ENCODE measurements at places on chromosomes 4 and X.
A peak's percentile ranks its signal among the peaks of the same experiment; 100 is the strongest.

DNA sequence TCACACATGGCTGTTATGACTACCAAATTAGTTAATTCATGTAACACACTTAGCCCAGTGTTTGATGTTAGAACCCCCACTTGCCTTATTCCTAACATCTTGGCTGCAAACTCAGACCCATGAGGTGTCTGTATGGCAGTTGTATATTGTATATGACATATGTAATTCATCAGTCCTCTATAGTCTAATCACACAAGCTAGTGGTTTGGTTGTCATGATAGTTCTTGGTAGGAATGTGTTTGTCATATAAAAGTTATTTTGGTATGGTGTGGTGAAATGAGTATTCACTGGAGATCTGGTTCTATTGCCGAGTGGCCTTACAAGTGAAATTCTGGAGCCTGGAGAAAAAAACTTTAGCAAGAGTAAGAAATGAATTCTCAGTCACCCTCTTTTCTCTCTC is 149.2 kb downstream of the AWAT2 start:
- no peak for DNase-seq

DNA sequence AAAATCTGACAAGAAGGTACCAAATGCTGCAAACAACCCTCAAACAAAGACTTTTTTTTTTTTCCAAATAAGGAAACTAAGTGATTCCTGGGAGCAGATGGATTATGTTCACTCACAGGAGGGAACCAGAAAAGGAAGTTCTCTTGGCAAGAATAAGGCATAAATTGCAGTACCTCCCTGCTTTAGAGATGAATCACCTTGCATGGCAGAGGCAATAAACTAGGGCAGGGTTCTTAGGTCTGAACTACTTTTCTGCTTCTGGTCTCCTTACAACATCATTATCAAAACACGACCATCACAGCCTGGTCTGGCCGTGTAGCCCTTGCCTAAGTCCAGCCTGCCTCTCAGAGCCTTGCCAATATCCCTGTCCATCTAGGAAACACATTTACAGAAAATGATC is 6.3 kb downstream of the TMEM31 start:
- no peak for DNase-seq

DNA sequence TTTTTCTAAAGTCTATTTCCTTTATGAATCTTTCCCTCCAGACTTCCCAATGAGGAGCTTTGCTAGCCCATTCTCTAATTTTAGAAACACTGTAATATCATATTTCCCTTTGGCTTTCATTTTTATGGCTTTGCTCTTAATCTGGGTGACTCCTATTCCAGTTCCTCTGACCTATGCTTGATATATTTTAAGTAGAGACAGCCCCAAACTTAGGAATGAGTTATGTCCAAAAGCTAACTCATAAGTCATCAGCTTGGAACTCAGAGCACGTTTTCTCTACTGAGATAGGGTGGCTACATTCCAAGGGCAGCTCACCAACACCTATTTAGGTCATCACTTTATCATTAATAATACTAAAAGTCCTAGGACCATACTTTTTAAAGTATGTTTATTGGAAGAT is 77.8 kb downstream of the OR13H1 start:
- no peak for DNase-seq

DNA sequence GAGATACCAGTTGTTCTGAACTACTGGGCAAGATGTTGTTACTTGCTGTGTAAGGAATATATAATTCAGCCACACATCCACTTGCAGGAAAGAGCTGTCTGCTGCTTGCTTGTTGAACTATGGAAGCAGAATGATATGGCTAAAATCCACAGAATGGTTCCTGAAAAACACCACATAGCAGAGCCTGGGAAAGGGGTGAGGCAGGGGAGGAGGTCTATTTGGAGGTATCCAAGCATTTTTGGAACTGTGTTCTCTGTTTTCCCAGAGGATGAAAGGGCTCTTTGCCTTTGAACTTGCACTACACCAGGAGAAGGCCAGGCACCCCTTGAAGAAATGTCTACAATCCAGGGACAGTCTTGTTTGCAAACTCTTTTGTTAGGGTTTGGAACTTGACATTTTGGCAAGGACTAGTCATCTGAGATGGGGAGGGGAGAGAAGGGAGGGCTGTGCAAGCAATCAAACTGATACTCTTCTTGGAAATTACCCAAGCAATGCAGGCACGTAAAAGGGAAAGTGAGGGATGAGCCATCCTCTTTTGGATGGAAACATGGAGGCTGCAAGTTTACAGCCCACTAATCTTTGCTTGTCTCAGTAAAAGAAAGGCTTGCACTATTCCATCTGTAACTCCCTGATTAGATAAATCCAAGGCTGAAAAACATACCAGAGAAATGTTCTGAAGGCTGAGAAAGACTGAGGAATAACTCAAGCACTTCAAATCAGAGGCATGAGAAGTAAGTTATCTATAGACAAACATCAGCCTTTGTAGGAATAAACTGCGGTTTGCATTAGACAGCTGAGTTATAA is 141.0 kb downstream of the TSPAN5 start:
- DNase-seq, result peak; percentile 58

DNA sequence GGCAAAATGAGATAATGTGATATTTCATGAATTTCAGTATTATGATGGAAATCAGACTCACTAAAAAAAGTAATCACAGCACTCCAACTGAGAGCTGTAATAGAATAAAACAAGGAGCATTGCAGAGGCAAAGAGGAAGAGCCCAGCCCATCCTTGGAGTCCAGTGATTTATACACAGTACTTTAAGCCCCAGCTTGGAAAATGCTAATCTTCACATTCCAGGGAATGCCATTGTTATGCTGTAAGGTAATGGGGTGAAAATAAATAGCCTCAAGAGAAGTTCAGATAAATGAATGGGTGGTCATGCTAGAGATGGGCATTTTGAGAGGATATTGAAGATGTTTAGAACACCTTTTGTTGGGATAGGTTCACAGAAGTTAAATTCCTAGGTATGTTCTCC is 190.3 kb upstream of the TAPT1 start:
- no peak for DNase-seq
